ENCODE measurements at places on chromosomes 7 and 10.

DNA sequence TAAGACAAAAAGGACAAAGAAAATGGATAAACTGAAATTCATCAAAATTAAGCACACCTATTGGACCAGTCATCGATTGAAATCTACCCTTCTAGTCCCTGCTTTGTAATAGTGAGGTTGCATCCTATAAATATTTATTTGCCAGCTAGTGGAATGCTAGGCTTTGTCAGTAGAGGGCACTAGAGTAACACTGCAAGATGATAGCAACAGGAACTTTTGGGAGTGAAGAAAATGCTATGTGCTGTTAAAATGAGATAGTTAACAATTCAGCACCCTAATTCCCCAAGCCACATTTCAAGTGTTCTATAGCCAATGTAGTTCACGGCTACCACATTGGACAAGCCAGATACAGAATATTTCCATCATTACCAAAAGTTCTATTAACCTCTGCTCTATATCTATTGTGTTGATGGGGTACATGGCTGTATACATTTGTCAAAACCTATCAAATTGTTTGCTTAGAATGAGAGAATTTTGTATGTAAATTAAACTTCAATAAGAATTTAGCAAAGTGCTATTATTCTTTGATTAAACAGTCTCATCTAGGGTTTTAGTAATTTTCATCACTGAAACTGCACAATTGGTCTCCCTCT lies 69.8 kb downstream of the LSMEM1 start:
- DNase-seq = peak; percentile 69

- DNase-seq = peak; percentile 56
Measured at GRCh38 chr10:35328404-35329037, 7.8 kb upstream of the CCNY start.

- no peak for DNase-seq
Measured at GRCh38 chr10:75967491-75967890, 536.1 kb downstream of the LRMDA start.

DNA sequence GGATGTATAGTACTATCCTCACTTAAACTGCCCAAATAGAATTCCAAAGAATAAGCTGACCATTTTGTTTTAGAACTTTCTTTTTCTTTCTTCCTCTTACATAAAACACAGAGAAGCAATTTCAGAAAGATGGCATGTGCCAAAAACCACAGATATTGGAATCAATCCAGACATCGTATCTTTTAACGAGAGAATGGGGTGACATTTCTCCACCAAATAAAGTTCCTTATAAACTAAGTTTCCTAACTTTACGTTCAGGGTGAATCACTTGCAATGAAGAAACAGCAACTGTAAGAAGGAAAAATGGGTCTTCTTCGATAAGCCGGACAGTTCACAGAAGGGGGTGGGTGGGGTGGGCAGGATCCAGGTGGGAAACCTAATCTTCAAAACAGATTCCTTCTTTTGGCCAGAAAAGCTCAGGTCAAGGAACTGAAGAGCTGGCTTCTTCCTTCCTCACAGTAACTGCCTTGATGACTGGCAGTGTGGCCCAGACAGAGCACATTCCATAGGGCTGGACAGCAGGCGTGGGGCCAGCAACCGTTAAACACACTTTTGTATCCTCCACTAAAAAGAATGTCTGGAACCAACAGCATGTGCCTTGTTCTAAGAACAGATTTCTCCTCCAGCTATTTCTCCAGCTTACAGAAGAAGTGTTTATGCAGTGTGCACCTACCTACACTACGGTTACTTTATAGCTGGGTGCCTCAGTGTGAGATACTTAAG lies 31.5 kb downstream of the CREB3L2 start:
- peak; percentile 88 for DNase-seq

- no peak for DNase-seq
Measured at GRCh38 chr10:61486738-61487396, 33.7 kb upstream of the TMEM26 start.

DNA sequence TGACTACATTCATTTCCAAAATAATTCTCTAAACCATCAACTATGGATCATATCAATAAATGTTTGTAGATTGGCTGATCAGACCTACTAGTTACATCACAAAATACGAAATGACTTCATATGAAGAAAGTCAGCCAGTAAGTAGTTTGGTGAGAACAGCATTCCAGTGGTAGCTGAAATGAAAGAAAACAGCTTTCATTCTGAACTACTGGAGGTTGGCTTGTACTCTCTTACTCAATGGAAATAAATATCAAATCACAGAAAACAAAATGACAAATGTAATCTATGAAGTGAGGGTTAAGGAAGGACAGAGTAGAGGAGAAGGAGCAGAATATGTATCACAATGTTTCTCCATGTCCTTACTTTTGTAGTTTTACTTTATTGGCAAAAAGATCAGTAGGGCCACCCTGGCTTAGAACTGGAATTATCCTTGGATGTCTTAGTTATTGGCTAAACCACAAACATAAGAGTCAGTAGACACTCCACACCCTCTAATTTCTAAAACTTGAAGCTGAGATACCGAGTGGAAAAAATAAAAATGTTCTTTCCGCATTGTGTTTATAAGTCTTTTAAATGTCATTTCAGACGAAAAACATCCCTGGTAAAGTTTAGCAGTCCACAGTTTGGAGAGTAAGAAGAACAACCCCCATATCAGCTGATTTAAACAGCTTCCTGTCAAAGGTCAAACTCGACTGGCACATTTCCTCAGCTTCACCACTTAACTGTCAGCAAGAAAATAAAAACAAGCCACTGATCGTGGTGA lies 74.0 kb upstream of the DGKI start:
- DNase-seq = peak; percentile 30

DNA sequence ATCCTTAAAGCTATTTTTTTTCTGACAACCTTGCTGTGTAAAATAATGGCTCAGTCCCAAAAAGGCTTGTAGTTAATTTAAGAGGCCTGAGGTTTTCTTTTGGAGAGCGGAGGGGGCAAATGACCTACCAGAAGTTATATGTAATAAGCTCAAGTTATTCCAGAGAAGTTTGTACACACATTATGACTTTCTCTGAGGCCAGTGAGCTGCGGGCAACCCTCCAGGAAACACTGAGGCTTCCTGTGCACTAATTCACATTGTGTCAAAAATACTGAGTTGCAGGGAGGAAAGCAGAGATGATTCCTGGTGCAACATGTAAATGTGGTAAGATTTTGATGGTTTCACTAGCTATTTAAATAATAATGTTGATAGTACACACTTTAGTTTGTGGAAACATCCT lies 188.6 kb downstream of the DIP2C start:
- peak; percentile 34 for DNase-seq
